Tibial nerve (tissue), 4 donors: ENCODE measurements at places on chromosomes 3 and 15. TPM values are rescaled to one million over a fixed set of nuclear protein-coding genes. Genes with fewer than 3 reads are reported as not detected.

C3orf52 gene
- total RNA-seq, result 8.5 TPM

CLN6 gene
- total RNA-seq, result 28.8 TPM

DNAH12 gene
- 1.1 TPM for total RNA-seq

TMEM41A gene
- 11.4 TPM for total RNA-seq

GUCA1C gene
- total RNA-seq, result not detected

REC114 gene
- total RNA-seq, result not detected

PSMA4 gene
- total RNA-seq, result 102 TPM

MELTF gene
- 6.6 TPM for total RNA-seq

CCDC33 gene
- not detected for total RNA-seq

C3orf70 gene
- total RNA-seq, result 7.8 TPM

COL6A5 gene
- not detected for total RNA-seq

SLC9C1 gene
- not detected for total RNA-seq

NIT2 gene
- 32.9 TPM for total RNA-seq

NUP210 gene
- 9.3 TPM for total RNA-seq

CMTM8 gene
- total RNA-seq, result 8.2 TPM

KY gene
- 2.2 TPM for total RNA-seq

FAM107A gene
- 197 TPM for total RNA-seq

WWTR1 gene
- 126 TPM for total RNA-seq

THAP10 gene
- total RNA-seq, result 4.6 TPM

KNG1 gene
- total RNA-seq, result not detected

TNFSF10 gene
- total RNA-seq, result 48.1 TPM

ZNF620 gene
- 3.3 TPM for total RNA-seq

GADL1 gene
- total RNA-seq, result not detected

TMEM158 gene
- 2.7 TPM for total RNA-seq

MYRIP gene
- 12.0 TPM for total RNA-seq

ASB14 gene
- total RNA-seq, result not detected
